ENCODE measurements at places on chromosomes 1 and 21.

DNA sequence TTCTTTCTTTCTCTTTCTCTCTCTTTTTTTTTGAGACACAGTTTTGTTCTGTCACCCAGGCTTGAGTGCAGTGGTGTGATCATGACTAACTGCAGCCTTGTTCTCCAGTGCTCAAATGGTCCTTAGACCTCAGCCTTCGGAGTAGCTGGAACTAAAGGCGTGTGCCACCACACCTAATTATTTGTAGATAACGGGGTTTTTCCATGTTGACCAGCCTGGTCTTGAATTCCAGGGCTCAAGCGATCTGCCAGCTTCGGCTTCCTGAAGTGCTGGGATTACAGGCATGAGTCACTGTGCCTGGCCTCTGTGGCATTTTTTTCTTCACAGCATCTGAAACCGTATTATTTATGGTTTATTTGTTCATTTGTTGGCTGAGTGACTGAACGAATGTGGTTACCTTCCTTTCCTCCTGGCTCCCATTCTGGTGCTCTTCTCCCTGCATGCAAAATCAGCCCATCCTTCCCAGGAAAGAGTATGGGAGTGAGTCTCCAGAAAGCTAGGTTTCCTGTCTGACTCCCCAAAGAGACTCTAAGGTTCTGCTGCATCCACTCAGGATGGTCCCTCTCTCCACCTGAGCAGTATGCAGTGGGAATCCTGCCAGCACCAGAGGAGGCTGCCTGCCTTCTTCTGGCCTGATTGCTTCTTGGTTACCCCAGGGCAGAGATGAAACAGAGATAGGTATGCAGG, 155.0 kb upstream of the BEND5 start:
- DNase-seq: no peak

DNA sequence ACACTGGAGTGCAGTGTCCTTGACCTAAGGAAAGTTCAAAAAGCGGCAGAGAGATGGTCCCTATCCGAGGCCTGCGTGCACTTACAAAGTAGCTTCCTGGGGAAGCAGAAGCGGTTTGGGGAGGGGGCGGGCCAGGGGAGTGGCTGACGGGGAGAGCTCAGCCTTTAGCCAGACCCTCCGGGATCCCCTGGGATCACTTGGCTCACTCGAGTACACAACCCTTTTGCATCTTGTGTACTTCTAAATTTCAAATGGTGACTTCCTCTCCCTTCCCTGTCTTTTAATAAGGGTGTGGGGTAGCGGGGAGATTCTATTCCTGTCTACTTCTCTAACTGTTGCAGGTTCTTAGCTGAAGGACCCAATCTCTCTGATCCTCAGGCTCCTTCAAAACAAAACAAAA, 18.1 kb upstream of the SNX27 start:
- no peak for DNase-seq

DNA sequence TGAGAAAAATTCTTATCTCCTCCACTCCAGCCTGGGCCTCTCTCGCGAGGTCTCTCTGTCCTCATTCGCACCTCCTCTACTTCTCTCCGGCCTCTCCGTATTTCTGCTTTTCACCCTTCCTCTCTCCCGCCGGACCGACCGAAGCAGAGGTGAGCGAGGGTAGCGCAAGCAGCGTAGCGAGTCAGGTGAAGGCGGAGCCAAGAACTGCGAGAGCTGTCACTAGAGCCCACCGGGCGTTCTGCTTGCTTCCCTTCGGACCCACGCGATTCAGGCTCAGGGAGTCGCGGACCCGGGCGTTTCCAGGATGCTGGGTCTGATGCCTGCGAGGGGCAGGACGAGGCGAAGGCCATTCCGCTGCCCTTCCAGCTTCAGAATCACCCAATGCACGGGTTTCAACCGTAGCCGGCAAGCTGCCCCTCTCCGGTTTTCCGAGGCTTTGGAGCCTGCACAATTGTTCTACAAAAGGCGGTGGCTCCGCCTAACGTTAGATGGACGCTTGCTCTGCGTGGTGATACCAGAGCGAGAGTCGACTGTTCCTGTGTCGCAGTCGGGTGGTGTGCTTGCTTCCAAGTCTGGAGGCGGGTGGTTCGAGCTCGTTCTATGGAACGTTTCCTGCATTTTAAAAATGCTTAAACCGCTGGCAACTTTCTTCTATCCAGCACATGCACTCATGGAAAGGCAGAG, 310.2 kb downstream of the FAM72C start:
- no peak for DNase-seq

GRCh38 chr1:175185903-175186302, 6.7 kb downstream of the KIAA0040 start:
- DNase-seq: no peak

- peak; percentile 60 for DNase-seq
Observed at GRCh38 chr1:185733818-185734735, at the start of gene HMCN1. Gene HMCN1, plus strand, starts transcription at chr1:185734391. Its CDS starts 389 bp downstream, at chr1:185734780.
